HL-60 (cell line): ENCODE measurements at places on chromosomes 5 and 9.

DNA sequence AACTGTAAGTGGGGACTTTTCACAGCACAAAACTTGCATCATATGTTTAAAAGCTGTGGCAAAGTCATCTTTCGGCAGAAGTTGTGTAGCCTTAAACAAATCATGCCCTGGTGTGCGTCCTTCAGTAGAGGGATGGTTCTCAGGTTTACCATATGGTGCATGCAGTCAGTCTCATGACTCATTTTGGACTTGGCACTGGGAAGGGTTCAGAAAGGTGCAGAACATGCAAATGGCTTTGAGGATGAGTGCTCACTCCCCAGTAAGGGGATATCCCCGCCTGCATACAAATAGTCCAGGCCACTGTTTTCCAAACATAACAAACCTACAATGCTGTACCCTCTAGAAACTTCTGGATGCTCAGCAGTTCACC is 260.3 kb downstream of the NDUFS4 start:
- DNase-seq, result no peak

- DNase-seq, result no peak
These were observed 53.9 kb downstream of the DPYSL3 start for GRCh38 chr5:147455822-147456450.

GRCh38 chr5:142819825-142820224 is 49.6 kb downstream of the ARHGAP26 start:
- DNase-seq, result no peak

DNA sequence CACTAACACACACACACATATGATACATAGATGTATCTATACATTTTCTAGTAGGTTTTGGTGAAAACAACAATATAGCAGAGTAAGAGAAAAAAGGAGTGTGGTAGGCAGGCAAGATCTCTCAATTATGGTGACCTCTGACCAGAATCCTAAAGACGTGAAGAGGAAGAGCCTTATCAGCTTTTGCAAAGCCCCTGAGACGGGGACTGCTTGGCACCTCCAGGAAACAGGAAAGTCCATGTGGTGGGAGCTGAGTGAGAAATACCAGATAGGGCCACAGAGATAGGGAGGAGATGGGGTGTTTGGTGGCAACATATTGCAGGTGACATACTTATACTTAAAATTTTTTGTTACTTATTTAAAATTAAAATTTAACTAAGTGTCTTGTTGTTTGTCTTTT is 39.9 kb upstream of the CTXN3 start:
- DNase-seq, result no peak

DNA sequence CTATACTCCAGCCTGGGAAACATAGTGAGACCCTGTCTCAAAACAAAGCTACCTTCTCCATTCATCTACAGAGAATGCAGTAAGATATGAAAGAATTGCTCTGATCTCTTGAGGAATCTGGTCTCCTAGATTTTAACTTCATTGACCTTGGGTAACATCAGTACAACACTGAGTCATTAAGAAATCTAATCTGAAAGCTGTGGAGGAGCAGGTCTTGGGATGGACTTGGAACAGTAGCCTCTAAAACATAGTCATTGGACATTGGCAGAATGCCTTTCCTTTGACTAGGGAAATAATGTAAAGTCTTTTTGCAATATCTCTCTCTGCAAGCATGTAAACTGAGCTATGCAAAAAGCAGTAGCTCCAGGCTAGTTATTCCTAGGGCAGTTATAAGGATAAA is 58.1 kb downstream of the KCNN2 start:
- no peak for DNase-seq

GRCh38 chr9:97398999-97399758 is 12.7 kb upstream of the TDRD7 start:
- no peak for DNase-seq

- no peak for DNase-seq
These were observed 38.1 kb upstream of the GFPT2 start for GRCh38 chr5:180391276-180391675.

DNA sequence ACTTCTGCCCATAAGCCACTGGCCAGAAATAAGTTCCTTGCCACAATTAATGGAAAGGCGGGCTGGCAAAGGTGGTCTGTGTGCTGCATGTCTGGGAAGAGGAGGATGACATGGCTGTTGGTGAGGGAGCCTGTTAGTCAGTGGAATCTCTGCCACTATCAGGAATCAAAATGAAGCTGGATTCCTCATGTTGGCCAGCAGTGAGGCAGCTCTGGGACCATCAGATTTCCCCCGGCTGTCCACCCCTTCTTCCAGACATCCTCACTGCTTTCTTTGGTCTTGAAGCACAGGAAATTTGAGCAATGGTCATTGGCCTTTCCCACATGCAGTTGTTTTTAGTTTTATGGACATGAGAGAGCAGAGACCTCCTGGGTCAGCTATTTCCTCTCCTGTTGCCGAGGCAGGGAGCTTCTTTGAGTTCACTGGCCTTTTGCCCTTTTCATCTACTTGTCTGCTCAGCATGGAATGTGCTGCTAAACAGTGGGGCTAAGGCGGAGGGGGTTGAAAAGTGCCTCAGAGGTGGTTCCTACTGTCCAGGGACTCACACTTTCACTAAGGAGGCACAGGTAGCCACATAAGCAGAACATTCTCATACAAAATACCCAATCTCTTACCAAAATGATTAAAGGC is 34.8 kb upstream of the NEURL1B start:
- DNase-seq, result no peak

DNA sequence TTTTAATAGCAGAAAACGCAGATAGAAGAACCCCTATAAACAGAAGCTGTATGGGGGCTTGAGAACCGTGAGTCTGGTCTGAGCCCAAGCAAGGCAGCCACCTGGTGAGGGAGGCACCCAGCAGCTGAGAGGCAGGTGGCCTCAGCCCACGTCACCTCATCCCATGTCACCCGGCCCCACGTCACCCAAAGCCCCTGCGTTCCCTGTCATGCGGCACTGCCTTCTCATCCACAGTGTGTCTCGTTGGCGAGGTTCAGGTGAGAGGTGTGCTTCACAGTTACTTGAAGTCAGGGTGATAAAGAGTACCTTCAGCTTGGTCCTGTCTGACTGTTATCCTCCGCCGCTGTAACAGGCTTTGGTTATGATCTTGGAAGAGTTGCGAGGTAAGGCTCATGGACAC is 80.6 kb upstream of the IRX4 start:
- no peak for DNase-seq

GRCh38 chr9:77856615-77857014 is 175.0 kb downstream of the GNAQ start:
- no peak for DNase-seq

- DNase-seq, result peak; percentile 22
These were observed 45.6 kb downstream of the SAR1B start for GRCh38 chr5:134586866-134587524.

- DNase-seq, result no peak
These were observed 13.8 kb downstream of the IL9 start for GRCh38 chr5:135881819-135882218.

GRCh38 chr9:133970581-133971058 is 21.5 kb downstream of the VAV2 start:
- DNase-seq, result no peak

DNA sequence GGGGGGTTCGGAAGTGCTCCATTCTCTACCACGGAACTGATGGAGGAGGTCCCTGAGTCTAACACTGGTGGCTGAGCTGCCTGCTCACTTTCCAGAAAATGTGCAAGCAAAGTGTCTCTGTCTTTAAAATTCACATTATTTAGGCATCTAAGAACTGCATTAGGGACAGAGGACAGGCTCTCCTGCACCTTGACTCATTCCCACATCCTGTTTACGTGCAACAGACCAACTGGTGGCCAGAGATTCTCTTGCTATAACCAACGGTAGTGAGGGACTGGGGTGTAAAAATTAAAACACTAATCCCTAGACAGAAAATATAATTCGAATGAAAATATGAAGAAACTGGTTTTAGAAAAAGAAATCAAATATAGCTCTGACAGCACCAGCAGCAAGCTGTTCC is 320.9 kb downstream of the IRX2 start:
- DNase-seq, result no peak

DNA sequence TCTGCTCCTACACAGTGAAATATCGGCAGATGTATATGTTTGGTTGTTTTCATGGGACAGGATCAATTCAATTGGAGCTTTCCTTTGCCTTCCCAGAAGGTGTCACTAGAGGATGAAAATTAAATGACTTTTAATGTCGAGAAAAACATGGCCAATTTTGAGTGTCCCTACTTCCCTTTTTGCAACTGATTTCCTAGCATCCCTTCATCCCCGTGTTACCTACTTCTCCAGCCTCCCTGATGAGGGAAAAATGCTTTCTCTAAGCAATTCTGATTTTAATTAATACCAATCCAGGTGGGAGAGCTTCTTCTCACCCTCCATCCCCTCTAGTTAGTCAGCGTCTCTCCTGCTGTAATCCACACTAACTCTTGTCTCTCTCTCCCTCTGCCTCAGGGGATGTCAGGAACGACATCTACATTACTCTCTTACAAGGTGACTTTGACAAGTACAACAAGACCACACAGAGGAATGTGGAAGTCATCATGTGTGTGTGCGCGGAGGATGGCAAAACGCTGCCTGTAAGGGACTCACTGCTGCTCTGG is 64.9 kb downstream of the DOCK2 start:
- DNase-seq, result no peak

GRCh38 chr5:28216939-28217360 is 1178.6 kb upstream of the CDH9 start:
- no peak for DNase-seq

DNA sequence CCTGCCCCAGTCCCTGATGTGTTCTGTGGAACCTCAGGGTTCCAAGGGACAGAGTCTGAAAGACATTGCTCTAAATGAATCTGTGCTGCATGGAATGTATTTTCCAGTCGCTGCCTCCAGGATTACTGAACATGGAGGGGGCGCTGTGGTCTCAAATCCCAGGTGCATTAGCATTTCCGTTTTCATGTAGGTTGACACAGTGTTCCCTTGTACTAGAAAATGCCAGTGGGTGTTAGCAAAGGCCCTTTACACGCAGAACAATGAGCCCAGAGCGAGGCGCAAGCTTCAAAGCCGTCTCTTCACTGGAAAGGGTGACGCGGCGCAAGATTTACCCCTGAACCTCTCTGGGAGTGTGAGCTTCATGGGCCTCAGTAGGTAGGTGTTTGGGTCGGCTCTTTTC is 308.3 kb downstream of the SLIT3 start:
- DNase-seq, result no peak

DNA sequence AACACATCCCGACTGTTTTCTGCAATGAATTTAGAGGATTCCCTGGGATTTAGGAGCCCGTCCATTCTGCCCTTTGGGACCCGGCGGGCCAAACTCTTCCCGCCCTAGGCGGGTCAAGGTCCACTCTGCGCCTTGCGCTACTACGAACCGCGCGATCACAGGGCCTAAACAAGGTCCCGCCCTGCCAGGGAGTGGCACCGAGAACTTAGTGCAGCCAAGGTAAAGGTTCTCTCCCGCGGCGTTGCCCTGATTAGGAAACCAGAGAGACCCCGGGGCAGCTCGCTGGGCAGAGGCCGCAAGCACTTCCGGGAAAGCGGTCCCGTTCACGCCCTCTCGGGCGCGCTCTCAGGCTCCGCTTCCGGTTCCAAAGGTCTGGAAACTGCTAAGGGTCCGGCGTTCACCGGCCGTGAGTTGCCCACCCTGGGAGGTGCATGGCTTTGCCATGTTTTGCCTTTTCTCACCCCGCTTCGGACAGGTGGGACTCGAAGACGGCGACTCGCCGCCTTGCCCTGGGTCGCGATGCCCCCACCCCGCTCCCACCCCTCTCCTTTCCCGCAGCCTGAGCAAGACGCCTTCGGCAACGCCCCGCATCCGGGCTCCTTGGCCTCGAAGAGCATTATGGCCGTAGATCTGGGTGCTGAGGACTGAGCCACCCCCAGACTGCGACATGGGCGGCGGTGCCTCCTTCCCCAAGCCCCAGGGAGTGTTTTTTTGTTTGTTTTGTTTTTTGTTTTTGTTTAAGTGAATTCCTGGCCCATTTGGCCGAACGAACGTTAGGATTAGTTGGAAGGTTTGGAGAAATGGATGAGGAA is 23.4 kb downstream of the HNRNPK start:
- no peak for DNase-seq
